ENCODE measurements at places on chromosomes 1 and 21.

- no peak for DNase-seq
Measured at GRCh38 chr1:194830387-194830786, 1644.0 kb upstream of the B3GALT2 start.

DNA sequence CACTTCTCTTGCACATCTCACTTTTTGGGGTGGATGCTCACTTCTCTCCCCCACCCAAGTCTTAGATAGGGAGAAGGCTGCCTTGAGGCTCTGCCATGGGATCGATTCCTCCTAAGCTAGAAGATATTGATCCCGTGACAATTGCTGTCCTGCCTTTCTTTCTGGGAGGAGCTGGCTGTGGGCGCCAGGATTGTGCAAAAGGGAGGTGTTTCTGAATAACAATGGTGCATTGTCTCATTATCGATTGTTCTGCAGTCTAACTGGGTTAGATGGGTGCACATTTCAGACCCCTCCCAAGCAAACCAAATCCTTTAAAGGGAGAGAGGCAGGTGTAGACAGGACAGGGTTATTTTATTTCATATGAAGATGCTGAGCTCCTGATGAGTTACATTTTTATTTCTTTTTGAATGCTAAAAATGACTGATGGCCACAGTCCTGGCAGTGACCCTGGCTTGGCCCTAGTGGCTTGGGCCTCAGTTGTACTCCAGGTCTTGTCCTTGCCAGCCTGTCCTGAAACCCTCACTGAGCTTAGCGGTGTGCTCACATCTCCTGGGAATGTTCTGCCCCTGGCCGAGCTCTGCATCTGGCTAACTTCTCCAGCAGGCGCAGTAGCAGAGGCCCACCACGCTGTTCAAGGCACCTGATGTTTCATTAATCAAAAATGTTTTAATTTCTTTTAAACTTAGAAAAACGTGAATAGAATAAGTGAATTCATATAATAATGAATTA, 99.0 kb upstream of the KAZN start:
- DNase-seq, result no peak

GRCh38 chr1:215192306-215192705, 109.8 kb downstream of the KCNK2 start:
- DNase-seq, result no peak

DNA sequence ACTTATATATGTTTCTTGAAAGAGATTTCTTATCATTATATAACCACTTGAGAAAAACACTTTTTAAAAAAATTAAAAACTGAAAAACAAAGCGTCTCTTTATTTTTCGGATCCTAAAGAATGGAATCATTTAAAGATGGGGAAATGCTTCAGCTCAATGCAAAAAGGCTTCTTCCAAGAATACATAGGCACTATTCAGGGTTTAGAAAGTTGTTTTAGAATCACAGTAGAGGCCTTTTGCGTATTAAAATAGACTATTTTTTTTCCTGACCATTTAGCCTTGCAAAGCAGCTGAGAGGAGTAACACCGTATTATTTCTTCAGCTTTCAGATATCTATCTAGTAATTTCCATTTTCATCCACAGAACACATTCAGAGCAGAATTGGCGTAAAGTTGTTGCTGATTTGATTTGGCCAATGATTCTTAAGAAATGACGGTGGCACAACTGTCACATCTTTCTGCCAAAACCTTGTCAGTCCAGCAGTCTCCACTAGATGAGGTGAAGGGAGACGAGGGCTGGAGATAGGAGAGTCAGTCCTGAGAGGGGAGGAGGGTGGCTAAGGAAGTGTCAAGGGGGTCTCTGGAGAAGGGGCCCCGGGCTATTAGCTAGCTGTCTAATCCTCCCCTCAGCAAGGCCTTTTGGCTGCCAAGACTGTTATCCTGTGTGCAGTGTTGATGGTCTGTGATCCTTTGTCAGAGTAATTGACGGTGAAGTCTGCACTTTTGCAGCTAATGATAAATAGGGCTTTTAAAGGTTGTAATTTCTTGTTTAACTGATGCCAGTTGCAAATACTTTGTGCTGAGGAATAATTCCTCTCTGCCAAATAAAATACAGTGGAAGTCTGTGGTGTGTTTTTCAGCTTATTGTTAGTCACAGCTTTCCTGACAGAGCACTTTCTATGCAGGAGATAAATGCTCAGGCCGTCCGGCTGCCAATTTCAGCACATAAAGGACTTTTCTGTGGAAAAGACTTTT, 34.7 kb downstream of the PRRX1 start:
- no peak for DNase-seq

DNA sequence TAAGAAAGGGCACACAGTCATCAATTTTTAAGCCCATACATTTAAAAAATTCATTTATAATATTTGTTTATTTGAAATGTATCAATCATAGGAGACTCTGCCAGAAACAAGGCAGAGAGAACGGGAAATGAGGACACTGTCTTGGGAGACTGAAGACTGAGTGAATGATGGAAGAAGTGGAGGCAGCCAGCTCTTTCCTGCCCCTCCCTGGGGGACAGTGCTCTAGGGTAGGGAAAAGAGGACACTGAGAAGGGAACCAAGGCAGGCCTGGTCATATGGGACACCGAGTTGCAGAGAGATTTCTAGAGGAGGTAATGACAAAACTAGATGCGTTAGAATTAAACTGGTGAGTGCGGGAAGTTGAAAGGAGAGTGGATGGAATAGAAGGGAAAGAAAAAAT, 31.6 kb downstream of the EEIG2 start:
- DNase-seq, result no peak

- DNase-seq, result no peak
Measured at GRCh38 chr21:31176080-31176551, 137.8 kb upstream of the KRTAP19-8 start.

DNA sequence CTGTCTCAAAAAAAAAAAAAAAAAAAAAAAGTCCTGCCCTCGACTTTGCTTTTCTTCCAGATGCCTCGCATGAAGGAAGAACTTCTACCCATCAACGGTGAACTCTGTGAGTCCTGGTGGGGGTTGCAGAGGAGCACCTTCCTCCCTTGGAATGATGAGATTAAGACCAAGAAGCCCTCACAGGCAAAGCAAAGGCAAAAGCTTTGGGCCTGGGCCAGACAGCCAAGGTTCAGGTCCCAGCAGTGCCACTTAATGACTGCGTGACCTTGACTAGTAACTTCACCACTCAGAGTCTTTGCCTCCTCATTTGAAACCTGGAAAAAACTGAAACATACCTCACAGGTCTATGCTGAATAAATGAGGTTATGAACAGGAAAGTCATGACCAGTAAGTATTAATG, 55.5 kb downstream of the ZSCAN20 start:
- no peak for DNase-seq

- DNase-seq, result no peak
Measured at GRCh38 chr1:183318433-183318832, 99.7 kb downstream of the NMNAT2 start.

GRCh38 chr1:10188133-10188650, 22.2 kb upstream of the KIF1B start:
- no peak for DNase-seq

GRCh38 chr1:241900381-241900780, 52.4 kb downstream of the EXO1 start:
- DNase-seq, result no peak

GRCh38 chr1:116411784-116412479, 38.9 kb downstream of the ATP1A1 start:
- no peak for DNase-seq

DNA sequence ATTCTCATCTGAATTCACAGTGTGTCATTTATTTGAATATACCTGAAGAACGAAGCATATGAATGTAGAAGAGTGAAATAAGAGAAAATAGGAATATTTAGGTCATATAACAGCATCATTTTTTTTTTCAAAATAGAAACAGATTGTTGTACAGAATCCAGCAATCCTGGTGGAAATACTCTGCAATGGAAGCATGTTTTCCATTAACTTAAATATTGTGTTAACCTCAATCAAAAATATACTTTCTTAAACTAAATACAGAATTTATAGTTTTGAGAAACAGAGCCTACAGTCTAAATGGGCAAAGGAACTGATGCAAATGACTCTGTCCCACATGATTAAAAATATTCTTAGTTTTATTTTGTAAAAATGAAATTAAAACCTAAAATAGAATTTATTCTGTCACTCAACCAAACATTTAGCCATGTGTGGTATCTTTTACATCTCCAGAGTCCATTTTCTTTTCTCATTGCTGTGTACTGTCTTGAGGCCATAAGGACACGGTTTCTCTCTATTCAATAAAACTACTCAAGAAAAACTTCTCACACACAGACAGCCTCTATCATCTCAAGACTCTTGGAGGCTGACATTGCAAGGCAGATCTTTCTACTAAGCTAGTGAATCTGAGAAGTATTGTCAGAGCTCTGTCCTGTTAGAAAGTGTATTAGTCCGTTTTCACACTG, 322.6 kb downstream of the LTN1 start:
- DNase-seq, result no peak

GRCh38 chr21:34189506-34189905, 116.1 kb downstream of the MRPS6 start:
- DNase-seq, result no peak

DNA sequence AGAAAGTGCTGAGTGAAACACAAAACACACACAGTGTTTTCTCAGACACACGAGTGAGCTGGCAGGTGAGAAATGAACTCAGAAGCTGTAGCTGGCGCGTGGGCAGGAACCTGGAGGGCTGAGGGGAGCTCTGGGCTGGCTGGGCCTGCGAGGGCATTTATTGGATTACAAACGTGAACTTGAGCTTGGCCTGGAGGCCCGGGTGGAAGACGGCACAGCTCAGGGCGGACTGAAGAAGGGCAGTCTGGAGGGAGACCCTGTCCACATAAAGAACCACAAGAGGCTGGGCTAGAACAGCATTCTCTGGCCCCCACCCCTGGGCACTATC, 52.1 kb upstream of the ADARB1 start:
- DNase-seq, result no peak

DNA sequence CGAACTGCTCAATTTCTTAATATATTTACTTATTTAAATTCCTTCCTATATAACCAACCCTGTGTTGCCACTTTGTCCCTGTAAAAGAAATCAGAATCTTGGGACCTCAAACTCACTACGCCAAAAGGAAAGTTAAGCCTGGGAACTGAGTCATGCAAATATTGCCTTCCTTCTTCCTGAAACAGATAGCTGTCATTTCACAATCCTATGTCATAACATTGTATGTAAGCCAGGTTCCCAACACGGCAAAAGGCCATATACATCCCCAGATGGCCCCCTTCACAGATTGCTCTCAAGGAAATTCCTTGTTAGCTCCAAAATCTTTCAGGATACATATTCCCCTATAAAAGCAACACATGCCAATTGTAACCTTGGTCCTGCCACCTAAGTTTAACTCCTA, 39.7 kb downstream of the C21orf91 start:
- no peak for DNase-seq

GRCh38 chr1:87167157-87167789, 161.4 kb upstream of the LMO4 start:
- DNase-seq, result no peak

GRCh38 chr1:107862064-107862463, 102.9 kb downstream of the VAV3 start:
- DNase-seq, result no peak

GRCh38 chr1:96039910-96040309, 681.7 kb upstream of the PTBP2 start:
- no peak for DNase-seq

GRCh38 chr1:8154621-8155052, 128.5 kb upstream of the ERRFI1 start:
- DNase-seq, result no peak

GRCh38 chr1:219664310-219665029, 51.6 kb upstream of the ZC3H11B start:
- no peak for DNase-seq

GRCh38 chr1:40892354-40892753, 30.2 kb upstream of the CITED4 start:
- no peak for DNase-seq

GRCh38 chr1:224238756-224239155, 55.7 kb downstream of the DEGS1 start:
- no peak for DNase-seq

GRCh38 chr1:112143871-112144441, 154.5 kb upstream of the KCND3 start:
- no peak for DNase-seq

GRCh38 chr1:64505944-64506655, 36.2 kb downstream of the CACHD1 start:
- no peak for DNase-seq

DNA sequence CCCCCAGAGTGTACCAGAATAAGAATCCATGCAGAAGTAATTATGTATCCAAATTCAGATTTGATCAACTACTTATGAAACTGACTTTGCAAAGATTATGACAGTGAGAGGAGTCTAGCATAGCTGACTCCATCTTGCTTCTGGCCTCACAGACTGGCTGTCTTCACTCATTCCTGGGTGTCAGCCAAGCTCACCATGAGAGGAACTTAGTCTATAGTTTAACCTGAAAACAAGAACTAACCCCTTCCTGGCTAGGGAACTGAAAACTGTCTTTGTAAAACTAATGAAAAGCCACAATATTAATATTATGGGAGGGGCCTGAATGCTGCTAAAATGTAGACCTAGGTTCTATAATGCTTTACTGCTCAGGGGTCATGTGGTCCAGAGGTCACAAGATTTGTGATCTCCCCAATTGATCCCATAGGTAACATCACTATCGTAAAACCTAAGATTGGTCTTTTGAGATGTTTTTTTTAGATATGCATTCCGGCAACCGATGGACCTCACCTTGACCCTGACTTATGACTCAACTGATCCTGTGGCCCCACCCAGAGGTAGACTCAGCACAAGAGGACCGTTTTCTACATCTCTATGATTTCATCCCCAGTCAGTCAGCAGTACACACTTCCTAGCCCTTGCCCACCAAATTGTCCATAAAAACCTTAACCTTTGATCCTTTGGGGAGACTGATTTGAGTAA, 55.2 kb downstream of the ATP1B1 start:
- no peak for DNase-seq

DNA sequence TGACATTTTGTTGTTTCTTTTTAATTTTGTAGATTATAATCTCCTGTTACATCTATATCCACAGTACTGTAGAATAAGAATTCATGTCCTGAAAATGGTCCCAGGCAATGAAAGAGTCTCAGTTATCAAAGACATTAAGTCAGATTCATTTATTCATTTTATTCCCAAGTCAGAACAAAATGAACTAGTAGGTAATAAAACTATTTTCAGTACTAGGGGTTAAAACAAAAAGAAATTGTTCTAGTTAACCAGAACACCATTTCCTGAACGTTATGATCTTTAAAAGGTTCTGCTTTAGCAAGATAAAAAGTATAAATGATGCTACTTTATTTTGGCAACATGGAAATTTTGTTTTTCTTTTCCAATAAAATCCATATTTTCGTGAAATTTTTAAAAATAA, 6.8 kb upstream of the DYNLT5 start:
- DNase-seq, result no peak

DNA sequence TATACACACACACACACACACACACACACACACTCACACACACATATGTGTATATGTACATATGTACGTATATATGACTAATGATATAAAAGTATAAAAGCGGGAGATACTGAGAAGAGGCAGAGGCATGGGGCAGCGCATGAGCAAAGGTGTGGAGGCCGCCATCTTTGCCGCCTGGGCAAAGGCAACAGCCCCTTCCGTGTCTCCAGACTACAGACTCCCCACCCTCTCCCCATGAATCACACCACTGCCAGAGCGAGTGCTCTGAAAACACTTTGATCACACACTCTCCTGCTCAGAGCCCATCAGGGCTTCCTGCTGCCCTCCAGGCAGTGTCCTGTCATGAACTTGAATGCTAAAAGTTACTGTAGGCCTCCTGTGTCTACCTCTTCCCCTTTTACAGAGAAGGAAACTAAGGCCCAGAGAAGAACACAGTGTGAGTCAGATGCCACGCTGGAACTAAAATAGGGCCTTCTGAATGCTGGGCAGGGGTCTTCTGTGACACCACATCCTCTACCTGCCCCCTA, 54.7 kb upstream of the SSBP3 start:
- DNase-seq, result no peak

- no peak for DNase-seq
Measured at GRCh38 chr1:91948501-91949355, 473 bp upstream of the BRDT start.

Data from T-helper 2 cell (primary cell).